ENCODE measurements at places on chromosomes 3 and 15.

GRCh38 chr3:62559831-62560445, 186.6 kb upstream of the FEZF2 start:
- no peak for DNase-seq

- no peak for DNase-seq
Observed at GRCh38 chr3:171458071-171458863, 1.9 kb downstream of the TNIK start.

DNA sequence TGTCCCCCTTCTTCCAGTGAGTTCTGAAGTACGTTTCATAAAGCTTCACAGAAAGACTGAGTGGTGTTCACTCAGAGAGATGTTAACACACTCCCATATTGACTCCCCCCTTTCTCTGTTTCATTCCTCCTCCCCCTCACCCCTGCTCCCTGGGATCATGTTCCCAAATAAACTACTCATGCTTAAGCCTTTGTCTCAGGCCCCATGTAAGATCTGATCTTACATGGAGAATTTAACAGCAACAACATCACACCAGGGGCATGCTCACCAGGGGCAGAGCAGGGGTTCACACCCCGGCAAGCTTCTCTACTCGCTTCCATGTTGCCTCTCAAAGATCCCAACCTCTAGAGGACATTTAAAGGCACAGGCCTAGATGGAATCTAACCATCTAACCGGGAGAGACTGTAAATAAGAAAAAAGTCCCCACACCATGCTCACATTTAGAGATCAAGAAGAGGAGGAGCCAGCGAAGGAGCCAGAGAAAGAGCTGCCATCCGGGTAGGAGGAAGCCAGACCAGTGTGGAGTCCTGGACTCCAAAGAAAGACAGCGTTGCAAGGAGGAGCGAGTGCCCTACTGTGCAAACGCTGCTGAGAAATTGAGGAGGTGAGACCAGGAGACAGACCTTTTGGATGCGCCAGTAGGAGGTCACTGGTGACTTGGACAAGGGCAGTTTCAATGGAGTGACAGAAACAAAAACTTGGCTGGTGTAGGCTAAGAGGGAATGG, 21.4 kb upstream of the SRP14 start:
- no peak for DNase-seq

DNA sequence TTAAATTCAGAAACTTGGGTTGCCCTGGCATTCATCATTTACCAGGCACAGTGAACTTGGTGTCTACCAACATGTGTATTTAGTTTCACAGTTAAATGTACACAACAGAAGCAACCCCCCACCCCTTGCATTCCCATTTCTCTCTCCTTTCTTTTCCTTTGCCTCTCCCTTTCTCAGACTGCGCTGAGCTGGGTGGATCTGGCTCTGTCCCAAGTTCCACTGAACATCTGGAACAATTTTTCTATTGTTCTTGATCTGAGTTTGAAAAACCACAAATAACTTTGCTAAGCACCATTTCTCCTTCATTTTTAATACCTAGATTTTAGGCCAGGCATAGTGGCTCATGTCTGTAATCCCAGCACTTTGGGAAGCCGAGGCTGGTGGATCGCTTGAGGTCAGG, 242.2 kb downstream of the ABHD5 start:
- no peak for DNase-seq

DNA sequence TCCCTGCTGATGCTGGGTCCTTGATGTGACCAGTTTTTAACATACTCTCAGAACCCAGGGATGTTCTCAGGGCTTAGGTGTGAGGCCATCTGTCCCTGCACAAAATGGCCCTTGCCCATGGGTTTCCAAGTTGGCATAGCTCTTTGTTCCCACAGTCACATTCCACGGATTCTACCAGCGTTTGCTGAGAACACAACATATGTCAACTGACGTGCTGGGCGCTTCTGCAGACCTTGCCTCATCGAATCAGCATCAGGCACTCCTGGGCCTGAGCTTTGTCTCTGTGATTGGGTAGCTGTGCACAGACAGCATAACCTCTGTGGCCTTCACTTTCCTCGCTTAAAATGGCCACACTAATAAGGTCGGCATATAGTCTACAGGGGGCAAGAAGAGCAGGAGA, 69.0 kb downstream of the MGLL start:
- DNase-seq = no peak

- DNase-seq = no peak
Observed at GRCh38 chr3:181932039-181932438, 220.3 kb downstream of the SOX2 start.

- DNase-seq = no peak
Observed at GRCh38 chr3:31959951-31960792, 20.9 kb downstream of the OSBPL10 start.

DNA sequence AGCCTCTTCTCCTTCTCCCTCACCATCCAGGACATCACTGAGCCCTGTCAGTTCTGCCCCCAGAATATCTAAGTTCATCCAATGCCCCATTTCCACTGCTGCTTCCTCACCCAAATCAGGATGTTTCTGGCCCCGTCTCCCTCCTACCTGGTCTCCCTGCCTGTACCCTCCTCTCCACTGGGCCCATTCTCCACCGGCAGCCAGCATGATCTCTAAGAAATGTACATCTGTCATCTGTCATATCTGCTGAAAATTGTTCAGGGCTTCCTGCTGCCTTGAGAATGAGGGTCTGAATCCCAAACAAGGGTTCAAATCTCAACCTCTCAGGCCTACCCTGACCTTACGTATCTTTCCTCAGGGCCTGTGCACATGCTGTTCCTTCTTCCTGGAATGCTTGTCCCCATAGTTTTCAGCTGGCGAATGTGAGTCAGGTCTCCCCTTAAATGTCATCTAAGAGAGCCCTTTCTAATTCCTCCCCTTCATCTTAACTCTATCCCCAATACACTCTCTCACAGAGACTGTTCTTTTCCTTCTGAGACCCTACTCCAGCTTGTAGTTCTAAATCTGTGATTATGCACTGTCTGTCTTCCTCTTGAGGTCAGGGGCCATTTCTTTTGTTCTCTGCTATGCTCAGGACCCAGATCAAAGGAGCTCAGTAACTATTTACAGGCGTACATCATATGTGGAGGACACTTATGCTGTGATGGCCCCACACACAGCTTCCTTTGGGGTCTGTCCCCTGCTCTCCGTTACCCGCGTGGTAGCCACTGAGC, 40.8 kb downstream of the SMAD3 start:
- DNase-seq = no peak

DNA sequence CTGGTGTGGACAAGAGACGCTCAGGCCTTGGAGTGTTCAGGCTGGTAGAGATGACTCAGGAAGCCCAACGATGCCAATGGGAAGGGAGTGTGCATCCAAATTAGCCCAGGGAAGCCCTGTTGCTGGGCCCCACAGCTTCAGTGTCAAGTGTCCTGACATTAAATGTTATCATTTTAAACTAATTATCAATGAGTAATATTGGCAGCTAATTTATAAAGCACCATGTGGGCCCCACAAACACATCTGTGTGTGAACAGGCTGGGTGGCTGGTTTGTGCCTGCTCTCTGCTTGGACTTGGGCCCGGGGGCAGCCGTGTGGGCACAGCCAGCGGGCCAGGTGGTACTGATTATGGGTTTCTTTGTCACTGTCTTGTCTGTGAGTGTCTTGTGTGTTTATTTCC, 15.0 kb downstream of the FBLN2 start:
- DNase-seq = no peak

DNA sequence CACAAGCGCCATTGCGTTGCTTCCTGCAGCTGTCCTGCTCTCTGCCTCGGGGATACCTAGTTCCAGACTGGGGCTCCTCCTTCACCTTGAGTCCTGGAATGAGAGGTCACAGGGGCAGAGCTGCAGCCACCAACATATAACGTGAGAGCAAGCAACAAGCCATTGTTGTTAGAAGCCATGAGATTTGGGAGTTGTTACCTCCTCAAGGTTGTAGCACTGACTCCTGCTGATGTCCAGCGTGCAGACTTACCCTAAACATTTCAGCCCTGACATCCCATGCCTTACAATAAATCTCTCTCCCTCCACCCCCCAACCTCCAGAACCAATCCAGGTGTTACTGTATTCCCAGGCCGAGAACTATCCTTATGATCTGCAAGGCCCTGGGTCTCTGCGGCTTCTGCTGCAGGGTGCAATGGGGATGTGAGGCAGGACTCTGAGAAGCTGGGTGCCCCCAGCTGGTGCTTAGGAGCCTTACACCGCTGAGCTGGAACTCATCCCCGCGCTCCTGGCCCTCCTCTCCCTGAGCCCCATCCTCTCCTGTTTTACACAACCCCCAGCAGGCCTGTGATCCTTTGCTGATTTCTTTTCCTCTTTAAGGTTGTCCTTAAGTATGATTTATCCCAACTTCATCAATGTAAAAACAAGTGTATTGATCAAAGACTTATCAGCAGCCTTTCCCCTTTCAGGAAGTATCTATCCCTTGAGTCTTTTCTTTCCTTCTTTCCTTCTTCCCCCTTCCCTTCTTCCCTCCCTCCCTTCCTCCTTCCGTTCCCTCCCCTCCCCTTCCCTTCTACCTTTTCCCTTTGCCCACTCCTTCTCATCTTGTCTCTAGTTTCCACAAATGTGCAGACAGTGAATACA, 84.2 kb upstream of the ABHD2 start:
- DNase-seq = peak; percentile 60

DNA sequence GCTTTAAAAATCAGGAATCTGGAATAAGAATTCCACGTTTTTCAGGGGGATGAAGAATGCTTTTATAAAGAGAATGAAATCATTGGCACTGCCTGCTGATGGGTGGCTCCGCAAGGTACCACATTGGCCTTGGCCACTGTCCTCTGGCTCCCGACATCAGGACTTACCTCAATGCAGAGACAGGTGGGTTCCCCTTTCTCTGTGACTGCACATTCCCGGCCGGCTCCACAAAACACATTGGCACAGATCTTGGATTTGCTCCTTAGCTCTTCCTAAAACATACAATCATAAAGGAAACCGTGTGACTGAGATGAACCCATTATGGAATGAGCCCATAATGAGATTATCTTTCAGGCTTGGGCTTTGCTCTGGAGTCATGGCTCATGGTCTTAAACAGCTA, 35.0 kb downstream of the FSTL1 start:
- no peak for DNase-seq

GRCh38 chr15:79418693-79419279, 13.3 kb upstream of the MINAR1 start:
- DNase-seq = no peak

DNA sequence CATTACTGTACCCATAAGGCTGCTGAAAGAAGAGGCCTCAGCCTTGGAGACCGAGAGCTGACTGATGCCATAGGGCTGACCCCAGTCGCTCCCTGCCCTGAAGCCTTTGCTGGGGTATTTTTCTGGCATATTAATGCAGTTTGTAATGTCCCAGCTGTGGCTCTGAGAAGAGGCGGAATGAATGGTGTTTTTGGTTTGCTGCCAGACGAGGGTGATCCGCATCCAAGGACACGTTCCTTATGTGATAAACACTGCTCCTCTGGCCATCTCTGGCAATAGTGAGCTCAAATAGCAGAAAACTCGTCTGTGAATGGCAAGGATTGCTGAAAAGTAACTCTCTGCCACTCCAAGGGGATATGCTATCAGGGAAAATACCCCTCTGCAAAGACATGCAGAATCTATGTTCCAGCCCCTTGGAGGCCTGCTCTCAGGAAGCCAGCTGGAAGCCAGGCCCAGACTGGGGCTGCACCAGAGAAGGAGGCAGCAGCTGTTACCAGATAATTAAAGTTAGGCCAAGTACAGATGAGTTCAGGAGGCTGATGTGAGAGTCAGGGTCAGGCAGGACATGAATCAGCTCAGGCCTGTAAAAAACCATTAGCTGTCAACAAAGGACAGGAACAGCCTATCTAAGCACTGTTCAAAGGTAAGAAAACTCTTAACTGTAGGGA, 28.9 kb upstream of the KLHL6 start:
- DNase-seq = no peak

DNA sequence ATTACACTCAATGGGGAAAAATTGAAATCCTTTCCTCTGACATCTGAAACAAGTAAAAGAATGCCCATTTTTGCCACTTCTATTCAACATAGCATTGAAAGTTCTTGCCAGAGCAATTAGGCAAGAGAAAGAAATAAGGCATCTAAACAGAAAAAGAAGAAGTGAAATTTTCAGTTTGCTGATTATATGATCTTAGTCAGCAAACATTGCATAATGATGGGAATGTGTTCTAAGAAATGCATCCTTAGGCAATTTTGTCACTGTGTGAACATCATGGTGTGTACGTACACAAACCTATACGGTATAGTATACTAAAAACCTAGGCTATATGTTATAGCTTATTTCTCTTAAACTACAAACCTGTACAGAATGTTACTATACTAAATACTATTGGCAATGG, 278.0 kb downstream of the CGGBP1 start:
- no peak for DNase-seq

GRCh38 chr15:29670998-29671981, 151.0 kb downstream of the TJP1 start:
- DNase-seq = no peak

Data from K562 (cell line).